ENCODE measurements at places on chromosomes 11 and 22. TPM values are rescaled to one million over a fixed set of nuclear protein-coding genes. Genes with fewer than 3 reads are reported as not detected.

Gene IL17REL
- 0.09 TPM for total RNA-seq

Gene YPEL4
- 3.1 TPM for total RNA-seq

Gene HORMAD2
- total RNA-seq, result not detected

Gene DTX4
- 51.7 TPM for total RNA-seq

Gene RIMBP3B
- total RNA-seq, result 0.21 TPM

Gene CSNK2A3
- total RNA-seq, result 2.6 TPM

Gene BIK
- total RNA-seq, result 1.6 TPM

Gene SCN4B
- 6.0 TPM for total RNA-seq

Gene CD3G
- 4.0 TPM for total RNA-seq

Gene RIMBP3C
- 0.47 TPM for total RNA-seq

Gene ACRV1
- not detected for total RNA-seq

Gene CHCHD10
- total RNA-seq, result 114 TPM

Gene APBB1
- 37.2 TPM for total RNA-seq

Gene SLC1A2
- total RNA-seq, result 3.4 TPM

Gene RHOG
- total RNA-seq, result 86.5 TPM

Gene TMEM135
- total RNA-seq, result 22.3 TPM

GRCh38 chr11:47276923-47277322 is 7.0 kb downstream of the MADD start:
- DNase-seq, result no peak

DNA sequence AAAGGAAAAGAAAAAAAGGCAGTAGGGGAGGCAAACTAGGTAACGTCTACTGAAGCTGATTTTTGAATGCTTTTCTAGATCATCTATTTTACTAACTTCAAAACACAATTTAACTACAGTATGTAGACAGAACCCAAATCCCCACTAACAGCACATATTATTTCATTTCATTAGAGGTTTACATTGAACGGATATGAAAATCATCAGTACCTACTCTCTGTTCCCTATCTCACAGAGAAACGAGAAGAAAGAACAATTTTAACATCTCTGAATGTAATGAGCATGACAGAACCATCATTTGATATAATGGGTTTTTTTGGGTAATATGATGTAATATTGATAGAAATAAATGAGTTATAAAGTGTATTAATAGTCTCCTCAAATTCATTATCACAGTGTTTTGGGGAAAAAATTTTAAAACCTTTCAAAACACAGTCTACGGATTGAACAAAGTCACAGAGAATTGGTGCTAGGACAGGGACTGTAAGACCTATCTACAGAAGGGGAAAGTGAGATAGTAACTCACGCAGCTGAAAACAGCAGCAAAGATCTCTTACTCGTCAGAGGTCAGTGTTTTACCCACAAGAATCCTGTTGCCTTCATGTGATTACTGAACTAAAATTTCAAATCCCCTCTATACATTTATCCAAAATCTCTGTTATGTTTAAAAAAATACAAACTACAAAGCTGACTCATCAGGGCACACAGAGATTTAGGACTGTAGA is 77.3 kb downstream of the ZBTB44 start:
- DNase-seq, result no peak

DNA sequence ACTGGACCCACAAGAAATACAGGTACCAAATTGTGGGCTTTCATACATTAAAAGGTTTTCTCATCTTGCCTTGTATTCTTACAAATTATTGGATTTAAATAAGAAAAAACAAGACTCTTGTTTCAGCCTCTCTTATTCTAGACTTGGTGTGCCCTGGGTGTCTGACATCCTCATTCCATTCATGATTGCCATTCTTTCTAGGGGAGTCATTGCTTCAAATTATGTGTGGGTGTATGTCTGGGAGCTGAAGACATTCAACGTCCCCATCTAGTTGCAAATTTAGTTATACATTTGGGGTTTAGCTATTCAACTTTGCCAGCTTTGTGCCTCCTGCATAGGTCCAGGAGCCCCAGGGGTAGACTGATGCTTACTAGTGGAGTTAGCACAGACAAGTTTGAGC is 18.1 kb downstream of the MAML2 start:
- DNase-seq, result no peak

GRCh38 chr22:48949375-48950149 is 878.1 kb downstream of the BRD1 start:
- DNase-seq, result no peak

- DNase-seq, result no peak
Observed at GRCh38 chr11:40129266-40129665, 1330.2 kb downstream of the LRRC4C start.

DNA sequence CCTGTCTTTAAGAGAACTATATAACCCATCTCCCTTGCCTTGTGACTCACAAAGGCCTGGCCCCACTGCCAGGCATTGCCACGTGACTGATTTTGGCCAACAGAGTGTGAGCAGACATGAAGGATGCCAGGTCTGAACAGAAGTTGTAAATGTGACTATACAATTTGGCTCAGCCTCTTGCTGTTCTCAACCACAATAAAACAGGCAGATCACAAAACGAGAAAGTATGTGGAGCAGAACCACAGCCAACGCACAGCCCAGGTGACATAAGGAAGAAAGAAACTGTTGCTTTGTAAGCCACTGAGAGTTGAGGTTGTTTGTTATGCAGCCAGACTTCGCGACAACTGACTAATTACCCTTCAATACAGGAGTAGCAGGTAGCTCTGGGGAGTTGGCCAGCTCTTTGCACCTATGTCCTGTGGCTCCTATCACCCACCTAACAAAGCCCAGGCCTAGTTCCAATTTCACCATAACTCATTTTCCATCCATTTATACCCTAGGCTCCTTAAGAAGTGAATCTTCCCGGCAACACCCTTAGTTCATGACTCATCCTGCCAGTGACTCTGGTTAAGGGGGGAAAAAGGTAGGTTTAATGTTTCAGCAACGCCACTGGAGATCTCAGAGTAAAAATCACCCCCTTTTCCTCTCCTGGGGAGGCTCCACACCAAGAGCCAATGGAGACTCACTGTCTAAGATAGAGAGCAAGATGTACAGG is 53.7 kb downstream of the GALNT18 start:
- DNase-seq, result no peak

DNA sequence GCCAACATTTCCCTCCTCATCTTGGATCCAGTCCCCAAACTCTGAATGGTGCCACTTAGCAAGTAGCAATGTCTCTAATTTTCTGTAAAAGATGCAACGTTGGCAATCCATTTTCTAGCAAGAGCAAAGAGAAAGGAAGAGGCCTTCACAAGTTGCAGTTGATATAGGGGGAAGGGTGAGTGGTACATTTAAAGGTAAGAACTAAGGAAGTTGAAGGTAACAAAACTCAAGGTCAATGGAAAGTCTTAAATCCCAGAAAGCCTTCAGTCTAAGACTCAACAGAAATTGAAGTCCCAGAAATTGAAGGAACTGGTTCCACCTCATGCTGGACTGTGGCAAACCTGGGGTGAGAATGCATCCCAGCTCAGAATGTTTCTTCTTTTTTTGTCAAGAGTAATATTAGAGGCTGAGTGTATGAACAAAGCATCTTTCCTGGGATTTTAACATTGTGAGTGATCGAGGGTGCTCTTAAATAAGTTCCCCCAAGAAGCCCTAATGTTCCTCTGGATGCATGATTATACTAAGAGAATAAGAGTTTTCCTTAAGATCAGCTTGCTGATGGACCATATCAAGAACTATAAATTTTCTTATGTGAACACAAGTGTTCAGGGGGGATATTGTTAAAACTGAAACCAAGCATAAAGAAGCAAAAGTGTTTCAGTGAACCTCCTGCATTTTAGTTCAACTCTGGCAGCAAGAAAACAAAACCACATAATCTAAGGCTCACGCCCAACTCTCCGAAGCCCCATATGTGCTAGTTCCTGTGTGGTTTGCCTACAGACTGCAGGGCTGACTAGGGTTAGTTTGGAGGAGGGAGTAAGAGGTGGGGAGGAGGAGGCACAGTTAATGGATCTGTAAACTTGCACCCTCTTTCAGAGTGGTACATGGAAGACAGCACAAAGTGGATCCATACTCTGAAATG is at the start of gene GRAP2:
Gene GRAP2 (plus strand): TSS at position 779 of the 922 bp plus-strand sequence. CDS start 46,023 bp downstream, outside the sequence.
- no peak for DNase-seq

GRCh38 chr22:49128874-49129273 is 698.8 kb downstream of the BRD1 start:
- DNase-seq, result no peak

- DNase-seq, result no peak
Observed at GRCh38 chr22:44109416-44109815, 71.3 kb upstream of the PARVG start.

GRCh38 chr22:32545801-32546200 is 71.2 kb downstream of the FBXO7 start:
- no peak for DNase-seq

- DNase-seq, result peak; percentile 74
Observed at GRCh38 chr22:41919357-41920224, 4.7 kb upstream of the SHISA8 start.

GRCh38 chr11:128200467-128200866 is 386.9 kb downstream of the ETS1 start:
- no peak for DNase-seq

GRCh38 chr11:126336138-126336541 is 19.3 kb upstream of the ST3GAL4 start:
- DNase-seq, result no peak

DNA sequence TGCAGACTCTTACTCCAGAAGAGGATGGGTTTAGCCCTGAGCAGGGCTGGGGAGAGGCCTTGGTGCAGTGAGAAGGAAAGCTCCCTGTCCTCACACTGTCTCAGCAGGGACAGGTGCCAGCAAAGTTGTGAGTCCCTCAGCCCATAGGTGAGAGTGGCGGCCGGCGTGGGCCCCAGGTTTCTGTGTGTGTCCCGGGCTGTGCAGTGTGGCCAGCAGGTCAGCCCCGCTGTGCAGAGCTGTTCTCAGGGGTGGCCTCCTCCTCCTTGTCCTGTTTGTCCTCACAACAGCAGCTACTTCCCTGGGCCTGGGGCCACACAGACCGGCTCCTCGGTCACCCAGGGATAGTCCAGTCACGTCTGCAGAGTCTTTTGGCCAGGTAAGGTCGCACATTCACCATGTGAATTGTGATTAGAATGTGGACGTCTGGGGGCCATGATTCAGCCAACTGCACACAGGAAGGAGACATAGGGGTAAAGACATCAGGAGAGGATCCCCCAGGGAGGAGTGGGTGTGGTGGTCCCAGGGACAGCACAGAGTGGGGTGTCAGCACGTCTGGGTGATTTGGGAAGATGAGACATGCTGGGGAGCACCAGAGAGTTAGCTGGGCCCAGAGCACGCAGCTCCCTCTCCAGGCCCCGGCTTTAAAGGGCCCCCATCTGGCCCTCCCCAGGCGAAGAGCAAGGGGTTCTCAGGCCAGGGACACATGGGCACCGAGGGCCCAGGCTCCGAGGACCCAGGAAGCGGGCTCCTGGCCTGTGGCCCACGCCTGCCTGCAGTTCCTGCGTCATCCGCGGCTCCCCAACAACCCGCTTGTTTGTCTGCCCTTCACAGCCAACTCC is 81.6 kb downstream of the MYEOV start:
- DNase-seq, result no peak

DNA sequence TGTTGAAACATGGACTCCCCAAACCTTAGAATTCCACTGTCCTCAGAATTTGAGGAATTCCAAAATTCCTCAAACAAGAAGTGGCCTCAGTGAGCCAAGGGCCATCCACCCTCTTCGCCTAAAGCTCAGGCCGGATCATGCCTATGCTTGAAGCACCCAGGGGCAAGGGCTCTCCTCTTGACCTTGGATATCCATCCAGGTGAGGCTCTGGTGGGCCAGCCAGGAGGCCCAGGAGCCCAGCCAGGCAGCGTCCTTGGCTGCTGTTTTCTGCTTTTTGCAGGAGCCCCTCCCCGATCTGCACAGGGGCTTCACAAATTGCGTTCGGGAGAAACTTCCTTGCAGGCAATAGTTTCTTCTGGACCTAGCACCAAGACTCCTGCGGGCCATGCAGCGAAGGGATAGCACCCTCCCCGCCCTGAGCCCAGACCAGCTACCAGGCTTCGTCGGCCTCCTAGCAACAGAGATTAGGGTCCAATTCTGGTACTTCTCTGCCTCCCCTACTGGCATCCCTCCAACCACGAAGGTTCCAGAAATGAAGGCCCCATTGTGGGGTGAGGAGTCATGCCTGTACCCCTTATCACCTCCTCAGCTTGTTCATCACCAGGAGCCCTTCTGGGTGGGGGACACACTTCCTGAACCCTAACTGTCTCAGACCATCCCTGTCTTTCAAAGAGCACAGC is 2.0 kb downstream of the PHLDA2 start:
- no peak for DNase-seq

GRCh38 chr22:20427104-20427944 is 10.3 kb downstream of the SCARF2 start:
- DNase-seq, result peak; percentile 15

DNA sequence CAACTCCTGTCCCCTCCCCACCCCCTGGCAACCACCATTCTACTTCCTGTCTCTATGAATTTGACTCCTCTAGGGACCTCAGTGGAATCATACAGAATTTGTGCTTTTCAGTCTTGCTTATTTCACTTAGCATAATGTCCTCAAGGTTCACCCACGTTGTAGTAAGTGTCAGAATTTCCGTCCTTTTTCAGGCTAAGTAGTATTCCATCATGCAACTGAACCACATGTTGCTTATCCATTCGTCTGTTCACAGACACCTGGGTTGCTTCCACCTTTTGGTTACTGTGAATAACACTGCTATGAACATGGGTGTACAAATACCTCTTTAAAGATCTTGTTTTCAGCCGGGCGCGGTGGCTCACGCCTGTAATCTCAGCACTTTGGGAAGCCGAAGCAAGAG is 16.5 kb downstream of the CELSR1 start:
- DNase-seq, result no peak

GRCh38 chr22:33735978-33736377 is 184.3 kb downstream of the LARGE1 start:
- DNase-seq, result no peak

DNA sequence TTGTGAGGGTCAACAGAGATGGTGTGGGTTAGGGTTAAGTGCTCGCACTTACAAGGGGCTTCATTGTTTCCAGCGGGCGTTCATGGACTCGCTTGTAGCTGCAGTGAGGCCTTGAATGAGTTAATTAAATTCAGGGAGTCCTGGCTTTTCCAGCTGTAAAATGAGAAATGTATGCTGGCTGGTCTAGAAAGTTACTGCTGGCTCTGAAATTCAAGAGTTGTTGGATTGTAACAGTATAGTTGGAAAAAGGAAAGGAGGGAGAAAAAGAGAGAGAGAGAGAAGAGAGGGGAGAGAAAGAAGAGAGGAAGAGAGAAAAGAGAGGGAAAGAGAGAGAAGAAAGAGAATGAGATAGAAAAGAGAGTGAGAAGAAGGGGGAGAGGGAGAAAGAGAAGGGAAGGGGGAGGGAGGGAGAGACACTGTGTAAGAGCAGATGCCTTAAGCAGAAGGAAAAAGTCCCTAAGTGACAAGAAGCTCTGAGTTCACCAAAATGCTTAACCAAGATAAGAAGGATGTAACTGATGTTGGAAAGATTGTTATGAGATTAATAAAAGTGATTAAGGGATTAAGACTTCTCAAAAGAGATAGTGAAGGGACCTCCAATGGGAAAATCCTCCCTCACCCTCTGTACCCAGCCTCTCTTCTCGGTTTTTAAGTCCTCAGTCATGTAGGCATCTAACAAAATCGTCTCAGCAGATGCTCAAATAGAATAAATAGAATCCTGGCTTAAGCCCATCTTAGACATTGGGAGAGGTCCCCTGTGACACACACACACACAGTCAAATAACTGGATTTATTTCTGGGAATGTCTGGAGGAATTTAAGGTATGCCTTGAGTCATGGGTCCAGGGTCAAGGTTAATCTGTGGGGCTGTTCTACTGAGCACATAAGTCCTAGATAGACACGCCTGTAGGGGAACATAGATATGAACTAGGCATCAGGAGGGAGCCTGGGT is 477.9 kb downstream of the MIAT start:
- no peak for DNase-seq

Measured in lower lobe of right lung (tissue), 2 donors.